NCI-H460 (cell line): ENCODE measurements at places on chromosomes 5 and 9. TPM values are rescaled to one million over a fixed set of nuclear protein-coding genes. Genes with fewer than 3 reads are reported as not detected.
A peak's percentile ranks its signal among the peaks of the same experiment; 100 is the strongest.

DNA sequence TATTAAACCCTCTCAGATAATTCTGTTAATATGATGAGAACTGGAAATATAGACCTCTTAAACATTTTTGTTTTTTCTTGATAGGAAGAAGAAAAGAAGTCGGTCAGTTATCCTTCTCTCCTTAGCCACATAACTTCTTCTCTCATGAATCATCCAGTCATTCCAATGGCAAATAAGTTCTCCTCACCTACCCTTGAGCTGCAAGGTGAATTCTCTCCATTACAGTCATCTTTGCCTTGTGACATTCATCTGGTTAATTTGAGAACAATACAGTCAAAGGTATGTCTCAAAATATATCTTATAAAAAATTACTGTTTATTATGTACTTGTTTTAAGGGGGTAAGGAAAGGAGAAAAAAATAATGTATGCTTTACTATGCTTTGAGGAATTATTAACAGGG, 165.3 kb downstream of the MAN2A1 start:
- DNase-seq = no peak

DNA sequence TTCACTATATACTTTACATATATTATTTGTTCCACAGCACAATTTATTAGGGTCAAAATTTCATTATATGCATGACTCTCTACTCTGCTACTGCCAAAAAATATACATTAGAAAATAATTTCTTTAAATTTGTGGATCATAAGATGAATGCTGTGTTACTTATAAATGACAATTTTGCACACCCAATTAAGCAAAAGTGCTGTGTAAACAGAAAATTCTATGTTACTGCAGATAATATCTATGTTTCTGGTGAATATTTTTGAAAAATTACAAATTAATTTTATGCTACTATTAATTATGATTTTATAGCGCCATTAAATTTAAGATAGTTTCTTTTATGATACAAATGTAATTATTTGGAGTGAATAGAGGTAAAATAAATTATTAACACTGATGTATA, 59.8 kb upstream of the GABRA6 start:
- no peak for DNase-seq

GRCh38 chr5:28947865-28948264, 1909.5 kb upstream of the CDH9 start:
- DNase-seq = no peak

DNA sequence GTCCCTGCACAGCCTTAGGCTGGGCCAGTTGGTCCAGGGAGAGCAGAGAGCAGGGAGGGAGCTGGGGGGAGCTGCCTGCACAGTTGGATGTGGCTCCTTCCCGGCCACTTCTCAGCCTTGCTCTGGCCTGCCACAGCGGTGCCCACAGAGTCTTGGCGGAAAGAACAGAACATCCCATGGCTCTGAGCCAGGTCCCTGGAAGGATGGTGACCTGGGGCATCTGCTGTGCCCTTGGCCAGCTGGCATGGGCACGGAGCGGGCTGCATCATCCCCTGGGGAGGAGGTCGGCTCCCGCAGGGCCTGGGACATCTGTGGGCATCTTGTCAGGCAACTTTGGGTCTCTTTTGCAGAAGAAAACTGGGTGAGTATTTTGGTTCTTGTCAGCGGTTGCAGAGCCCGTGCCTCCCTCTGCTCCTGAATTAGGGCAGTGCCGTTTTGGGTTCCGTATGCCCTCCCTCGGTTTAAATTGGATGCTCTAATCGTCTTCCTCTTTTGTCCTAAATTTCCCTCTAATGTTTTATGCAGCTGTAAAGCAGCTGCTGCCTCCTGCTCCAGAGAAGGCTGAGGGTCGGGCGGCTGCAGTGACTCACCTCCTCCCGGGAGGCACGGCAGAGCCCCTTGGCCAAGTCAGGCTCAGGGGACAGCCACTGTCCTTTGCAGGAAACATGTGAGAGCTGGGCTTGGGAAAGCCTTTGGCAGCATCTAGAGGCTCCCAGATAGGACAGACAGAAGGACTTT, 10.5 kb upstream of the NACC2 start:
- no peak for DNase-seq

DNA sequence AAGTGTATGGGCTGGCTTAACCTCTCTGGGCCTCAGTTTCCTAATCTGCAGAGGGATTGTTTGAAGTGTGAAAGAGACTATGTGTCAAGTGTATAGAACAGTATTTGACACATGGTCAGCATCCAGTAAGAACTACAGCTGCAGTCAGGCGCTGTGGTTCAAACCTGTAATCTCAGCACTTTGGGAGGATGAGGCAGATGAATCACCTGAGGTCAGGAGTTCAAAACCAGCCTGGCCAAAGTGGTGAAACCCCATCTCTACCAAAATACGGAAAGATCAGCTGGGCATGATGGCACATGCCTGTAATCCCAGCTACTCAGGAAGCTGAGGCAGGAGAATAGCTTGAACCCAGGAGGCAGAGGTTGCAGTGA, 31.9 kb upstream of the STING1 start:
- DNase-seq = no peak

DNA sequence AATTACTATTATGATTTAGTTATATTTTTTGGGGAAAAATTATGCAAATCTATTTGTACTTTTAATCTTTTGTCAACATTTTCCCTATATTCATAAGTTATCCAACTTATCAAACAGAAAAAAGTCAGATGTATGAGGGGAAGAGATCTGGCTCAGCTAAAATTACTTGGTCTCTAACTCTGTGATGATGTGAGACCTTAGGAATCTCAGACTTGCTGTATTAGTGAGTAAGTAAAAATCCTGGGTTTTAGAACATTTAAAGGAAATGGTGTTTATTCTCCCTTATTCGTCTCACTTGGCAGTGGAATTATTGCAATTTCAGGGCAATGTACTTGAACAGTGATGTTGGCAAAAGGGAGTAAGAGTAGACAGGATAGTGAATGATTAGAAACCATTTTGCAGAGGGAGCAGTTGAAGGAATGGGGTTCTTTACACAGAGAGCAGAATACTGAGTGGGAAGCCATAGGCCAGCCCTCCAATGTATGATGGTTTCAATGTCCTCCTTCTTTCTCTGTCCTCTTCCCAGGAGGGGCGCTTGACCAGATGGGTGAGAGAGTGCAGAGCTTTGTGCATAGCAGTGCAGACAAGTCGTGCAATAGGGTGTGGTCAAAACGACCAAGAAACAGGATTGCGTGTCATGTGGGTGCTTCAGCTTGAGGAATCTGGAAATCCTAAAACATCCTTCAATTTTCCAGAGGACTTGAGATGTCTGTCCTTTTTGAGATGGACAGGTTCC, 91.7 kb downstream of the TENT4A start:
- no peak for DNase-seq

GRCh38 chr9:69678843-69679538, 6.8 kb upstream of the APBA1 start:
- DNase-seq = no peak

GRCh38 chr9:117164512-117164911, 250.3 kb downstream of the ASTN2 start:
- DNase-seq = no peak

- no peak for DNase-seq
Observed at GRCh38 chr5:80435476-80435875, 27.6 kb downstream of the ZFYVE16 start.

DNA sequence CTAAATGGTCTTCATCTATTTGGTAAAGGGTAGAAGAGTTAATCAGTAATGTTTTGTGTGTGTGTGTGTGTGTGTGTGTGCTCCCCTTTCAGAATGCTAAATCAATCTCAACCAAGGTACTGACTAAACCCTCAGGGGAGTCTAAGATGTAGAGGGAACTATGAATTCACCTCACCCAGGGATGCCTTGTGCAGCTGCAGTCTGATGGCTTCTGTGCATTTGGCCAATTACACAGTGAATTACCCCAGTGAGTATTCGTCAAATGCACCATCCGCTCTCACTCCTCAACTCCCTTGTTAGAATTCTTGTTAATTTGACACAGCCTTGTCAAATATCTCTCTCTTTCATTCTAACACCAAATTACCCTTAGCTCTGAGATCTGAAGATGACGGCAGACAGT, 234.6 kb downstream of the GABRB2 start:
- DNase-seq = no peak

GRCh38 chr9:77449240-77450084, 198.7 kb downstream of the GNA14 start:
- no peak for DNase-seq

- DNase-seq = no peak
Observed at GRCh38 chr5:98631311-98632054, 142.0 kb upstream of the RGMB start.

Gene GNA14
- not detected in 2 replicates for total RNA-seq

Gene BTNL8
- total RNA-seq = 0.32 TPM in 1 of 2 replicates, not detected in the other

DNA sequence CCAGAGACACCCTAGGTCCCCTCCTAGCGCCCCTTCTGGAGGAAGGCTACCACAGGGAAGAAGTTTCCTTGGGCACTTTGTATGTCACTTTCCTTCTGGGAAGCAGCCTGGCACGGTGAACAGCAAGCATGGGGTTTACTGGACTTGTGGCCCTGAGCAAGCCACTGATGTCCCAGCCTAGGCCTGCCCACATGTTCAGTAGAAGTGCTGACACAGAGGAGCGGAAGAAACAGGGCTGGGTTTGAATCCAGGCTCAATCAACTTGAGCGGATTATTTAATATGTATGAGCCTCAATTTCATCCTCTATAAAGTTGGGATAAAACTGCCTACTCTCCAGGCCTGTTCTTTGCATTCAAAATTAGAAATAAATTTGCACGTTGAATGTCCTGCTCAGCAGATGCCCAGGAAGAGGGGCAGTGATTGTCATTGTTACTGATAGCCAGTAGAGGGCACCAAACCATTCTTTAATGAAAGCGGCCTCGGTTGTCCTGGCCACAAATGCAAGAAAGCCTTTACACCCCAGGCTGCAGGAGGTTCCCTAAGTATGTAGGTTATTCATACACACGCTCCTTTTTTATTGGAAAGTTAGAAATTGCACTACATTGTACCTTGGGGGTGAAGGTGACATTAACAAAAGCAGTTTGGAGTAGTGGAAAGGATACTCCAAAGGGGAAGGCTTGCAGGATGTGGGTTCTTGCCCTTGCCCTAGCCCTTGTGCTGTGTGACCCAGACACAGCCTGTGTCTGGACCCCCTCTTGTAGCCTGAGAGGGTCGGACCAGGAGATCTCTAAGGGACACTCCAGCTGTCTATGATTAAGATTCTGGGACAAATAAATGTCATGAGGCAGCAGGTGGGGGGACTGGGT, 13.4 kb upstream of the XPA start:
- DNase-seq = peak; percentile 65

Gene PCDHGA5
- 0.58 and 0.62 TPM in 2 replicates for total RNA-seq

DNA sequence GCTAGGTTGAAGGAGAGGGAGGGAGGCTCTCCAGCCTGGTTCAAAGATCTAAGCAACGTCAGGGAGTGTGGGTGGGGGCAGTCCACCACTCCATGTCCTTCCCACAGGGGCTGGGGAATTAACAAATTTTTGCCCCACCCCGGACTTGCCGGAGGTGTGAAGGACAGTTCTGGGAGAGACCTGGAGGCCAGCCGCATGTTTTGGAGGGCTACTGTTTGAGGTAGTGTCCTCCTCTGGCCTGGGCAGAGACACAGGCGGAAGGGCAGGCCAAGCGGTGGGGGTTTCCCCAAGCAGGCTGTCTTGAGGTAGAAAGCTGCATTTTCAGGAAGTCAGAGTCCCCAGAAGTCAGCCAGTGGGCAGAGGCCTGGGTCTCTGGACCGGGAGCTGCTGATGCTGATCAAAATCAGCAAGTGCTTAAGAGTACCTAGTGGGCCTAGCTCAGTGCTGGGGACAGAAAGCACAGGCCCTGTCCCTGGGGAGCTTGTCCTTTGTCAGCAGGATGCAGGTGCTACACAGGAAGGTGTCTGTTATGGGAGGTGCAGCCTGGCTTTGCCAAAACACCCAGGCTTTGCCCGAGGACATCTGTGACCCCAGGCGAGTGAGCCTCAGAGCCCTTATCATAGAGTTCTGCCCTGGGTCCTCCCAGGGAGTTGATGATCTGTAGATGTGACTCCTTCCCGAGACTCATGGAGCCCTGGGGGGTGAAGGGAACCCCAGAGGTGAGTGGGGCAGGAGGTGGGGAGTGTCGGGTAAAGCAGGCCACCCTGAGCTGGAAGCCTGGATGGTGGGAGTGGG, 18.5 kb downstream of the JADE2 start:
- no peak for DNase-seq

- no peak for DNase-seq
Observed at GRCh38 chr9:111481885-111482636, 2.1 kb downstream of the ECPAS start.

GRCh38 chr9:113876993-113877368, 872 bp downstream of the ZNF618 start:
- no peak for DNase-seq

DNA sequence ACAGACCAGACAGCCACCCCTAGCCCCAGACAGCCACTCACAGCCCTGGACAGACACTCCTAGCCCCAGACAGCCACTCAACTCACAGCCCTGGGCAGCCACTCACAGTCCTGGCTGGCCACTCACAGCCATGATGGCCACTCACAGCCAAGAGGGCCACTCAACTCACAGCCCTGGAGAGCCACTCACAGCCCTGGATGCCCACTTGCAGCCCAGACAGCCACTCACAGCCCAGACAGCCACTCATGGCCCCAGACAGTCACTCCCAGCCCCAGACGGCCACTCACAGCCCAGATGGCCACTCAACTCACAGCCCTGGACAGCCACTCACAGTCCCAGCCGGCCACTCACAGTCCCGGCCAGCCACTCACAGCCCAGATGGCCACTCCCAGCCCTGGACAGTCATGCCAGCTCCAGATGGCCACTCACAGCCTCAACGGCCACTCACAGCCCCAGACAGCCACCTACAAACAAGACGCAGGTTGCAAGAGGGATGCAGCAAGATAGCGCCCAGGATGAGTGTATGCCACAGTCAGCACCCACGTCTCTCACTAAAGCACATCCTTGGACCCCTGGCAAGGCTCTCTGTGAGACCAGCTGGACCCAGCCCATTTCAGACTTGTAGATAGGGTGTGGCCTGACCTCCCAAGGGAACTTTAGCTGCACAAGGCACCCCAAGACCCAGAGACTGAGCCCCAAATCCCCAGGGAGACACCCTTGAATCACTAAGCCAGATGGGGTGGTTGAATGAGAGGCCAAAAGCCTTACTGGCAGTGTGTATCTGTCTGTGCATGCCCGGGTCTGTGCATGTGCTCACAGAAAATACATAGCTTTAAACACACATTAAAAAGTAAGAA, 22.4 kb downstream of the ZDHHC11B start:
- no peak for DNase-seq

- no peak for DNase-seq
Observed at GRCh38 chr5:26894719-26895263, 143.6 kb downstream of the CDH9 start.

Gene FAM169A
- 15.8 and 18.5 TPM in 2 replicates for total RNA-seq

Gene RANBP17
- total RNA-seq = 11.7 and 11.9 TPM in 2 replicates

- no peak for DNase-seq
Observed at GRCh38 chr5:76086095-76086494, 2.9 kb downstream of the SV2C start.

- no peak for DNase-seq
Observed at GRCh38 chr5:23703940-23704855, 196.8 kb downstream of the PRDM9 start.
